NCI-H146 (cell line): ENCODE measurements at places on chromosomes 6 and 20.

DNA sequence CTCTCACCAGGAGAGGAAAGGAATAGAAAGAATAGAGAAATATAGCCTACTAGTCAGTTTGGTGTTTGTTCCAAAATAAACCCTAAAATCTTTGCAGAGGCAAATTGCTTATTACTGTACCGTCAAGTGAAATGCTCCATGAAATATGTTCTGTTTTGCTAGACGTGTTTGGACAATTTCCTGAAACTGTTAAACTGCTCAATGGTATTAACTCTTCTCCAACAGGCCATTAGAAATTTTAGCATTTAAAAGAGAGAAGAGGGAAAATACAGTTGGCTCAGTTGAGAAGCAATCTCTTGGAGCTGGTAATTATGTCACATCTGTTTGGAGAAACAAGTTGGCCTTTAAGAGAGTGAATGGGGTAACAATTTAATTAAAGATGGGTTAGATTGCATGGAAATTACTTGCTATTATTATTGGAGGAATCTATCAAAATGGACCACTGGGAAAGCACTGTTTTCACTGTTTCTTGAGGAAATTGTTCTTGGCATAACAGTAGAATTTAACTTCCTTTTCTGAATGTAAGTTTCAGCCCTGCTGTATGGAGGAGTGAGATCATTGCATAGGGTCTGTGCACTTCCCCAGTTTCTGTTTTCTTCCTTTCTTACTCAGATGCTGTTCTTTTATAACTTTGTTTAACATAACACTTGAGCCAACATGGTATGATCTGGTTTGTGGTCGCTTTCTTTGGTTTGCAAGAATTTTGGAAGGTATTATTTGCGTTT lies 373.6 kb downstream of the PLCB1 start:
- DNase-seq = no peak

DNA sequence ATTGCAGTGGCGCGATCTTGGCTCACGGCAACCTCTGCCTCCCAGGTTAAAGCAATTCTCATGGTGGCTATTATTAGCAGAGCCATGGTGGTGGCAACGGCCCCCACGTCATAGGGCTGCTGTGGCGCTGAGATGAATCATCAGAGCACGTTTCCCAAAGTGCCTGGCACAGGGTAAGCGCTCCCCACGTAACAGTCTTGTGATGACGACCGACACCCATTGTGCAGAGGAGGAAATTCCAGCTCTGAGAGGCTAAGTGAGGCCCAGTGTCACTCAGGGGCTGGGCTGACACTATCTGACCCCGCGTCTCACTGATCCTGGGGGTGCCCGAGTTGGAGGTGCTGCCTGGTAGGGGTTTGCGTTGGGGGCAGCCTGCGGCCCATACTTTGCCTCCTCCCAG lies 16.2 kb downstream of the SUN5 start:
- no peak for DNase-seq

DNA sequence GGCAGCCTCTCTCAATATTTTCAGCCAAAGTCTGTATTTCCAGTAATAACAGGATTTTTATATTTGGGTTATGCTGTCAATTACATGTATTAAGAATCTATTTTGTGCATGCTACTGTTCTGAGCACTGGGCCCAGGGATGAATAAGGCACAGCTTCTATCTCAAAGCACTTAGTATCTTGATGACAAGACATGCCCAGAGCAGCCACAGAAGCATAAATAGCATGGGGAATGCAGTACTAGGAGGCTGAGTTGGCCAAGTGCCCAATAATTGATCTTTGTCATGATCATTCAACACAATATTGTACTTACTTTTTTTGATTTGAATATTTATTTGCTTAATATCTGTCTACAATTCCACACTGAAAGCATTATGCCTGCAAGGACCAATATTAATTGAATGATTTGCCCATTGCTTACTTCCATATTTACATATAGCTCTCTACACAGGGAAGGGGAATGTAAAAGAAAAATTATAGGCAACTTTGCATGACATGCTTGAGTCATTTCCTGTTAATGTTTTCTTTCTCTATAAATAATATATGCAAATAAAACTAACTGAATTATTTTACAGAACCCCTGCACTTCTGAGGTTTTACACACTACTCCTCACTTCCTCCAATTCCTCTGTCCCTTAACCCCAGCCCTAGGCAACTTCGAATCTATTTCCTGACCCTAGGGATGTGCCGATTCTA lies 298.9 kb upstream of the BMP2 start:
- no peak for DNase-seq

DNA sequence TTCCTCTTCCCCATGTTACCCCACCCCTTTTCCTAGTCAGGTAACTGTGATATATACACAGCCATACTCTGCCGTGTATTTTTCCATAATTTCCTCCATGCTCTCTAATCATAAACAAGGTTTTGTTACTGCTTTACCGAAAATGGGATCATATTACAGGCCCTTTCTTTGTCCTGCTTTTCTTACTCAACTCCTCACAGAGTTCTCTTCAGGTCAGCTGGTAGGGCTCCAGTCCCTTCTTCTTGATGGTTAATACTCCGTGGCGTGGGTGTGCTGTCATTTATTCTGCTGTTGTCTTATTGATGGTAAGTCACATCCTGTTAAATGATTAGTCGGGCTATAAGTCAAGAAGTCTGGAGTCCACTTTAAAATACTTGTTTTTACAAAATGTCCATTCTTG lies 24.9 kb upstream of the PI16 start:
- DNase-seq = no peak

DNA sequence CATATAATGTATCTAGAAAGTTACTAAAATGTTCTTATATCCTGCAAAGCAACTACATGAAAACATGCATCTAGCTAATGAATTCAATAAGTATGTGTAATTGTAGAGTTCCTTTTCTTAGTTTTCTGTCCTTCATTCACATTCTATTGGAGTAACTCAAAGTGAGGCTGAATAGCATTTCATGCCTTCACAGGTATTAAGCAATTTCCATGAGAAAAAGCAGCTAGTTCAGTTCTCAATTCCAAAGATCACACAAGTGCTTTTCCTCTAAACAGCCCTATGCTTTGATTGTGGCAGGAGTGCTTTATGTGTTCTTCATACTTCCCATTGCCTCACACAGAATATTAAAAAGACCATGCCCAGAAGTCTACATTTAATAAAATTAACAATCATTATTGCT lies 274.9 kb downstream of the RFPL4B start:
- DNase-seq = no peak

GRCh38 chr6:153856929-153857376 lies 182.1 kb upstream of the OPRM1 start:
- no peak for DNase-seq

DNA sequence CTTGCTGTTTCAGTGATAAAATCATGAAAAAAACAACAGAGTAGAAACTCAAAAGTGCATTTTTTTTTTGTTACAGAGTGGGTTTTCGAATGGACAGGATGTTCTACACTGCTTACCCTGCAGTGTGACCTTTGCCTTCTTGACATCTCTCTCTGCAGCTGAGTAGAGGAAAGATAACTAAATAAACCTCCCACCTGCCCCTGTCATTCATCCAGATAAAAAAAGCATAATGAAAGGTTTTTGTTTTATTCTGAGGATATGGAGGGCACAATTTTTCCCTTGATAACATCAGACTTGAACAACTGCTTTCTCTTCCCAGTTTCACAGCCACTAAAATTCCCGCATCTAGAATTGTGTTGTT lies 193.6 kb upstream of the FOXQ1 start:
- no peak for DNase-seq

DNA sequence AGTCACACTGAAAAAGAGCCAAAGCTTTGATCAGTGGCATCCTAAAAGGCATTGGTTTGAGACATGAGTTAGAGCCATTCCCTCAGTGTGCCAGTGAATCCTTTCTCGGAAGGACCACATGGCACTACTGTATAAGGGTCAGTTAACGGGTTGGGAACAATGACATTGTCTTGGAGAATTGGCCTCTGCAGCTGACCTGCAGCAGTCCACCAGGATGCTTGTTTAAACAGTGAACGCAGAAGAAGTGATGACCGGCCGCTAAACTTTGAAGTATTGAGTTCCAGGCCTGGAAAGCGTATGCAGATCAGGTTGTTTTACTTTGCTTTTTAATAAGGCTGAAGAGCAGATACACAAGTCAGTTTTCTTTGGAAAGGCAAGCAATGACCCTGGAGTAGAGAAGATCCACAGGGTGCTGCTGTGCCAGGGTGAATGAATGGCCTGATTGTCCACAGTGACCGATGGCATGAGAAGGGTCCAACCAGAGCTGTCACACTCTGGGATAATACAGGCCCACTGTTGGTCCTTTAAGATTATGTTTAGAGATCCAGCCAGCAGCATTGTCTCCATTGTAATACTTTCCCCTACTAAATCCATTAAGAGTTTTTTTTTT lies 57.8 kb downstream of the GMPR start:
- no peak for DNase-seq

DNA sequence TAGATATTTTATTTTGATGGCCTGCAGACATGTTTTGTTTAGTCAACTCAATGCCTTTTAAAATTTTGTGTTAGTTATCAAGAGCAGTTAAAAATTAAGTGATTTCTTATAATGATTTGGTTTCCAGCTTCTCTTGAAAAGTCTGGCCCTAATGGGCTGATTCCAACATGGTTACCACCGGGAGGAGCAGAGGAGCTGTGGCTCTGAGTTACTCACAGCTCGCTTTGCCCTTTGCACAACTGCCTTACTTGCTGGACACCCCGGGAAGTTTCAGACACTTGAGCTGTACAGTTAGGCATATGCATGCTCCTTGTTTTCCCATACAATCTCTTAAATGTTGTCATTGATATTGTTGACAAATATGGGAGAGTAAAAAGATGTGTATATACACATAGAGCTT lies 173.1 kb upstream of the MMS22L start:
- no peak for DNase-seq

DNA sequence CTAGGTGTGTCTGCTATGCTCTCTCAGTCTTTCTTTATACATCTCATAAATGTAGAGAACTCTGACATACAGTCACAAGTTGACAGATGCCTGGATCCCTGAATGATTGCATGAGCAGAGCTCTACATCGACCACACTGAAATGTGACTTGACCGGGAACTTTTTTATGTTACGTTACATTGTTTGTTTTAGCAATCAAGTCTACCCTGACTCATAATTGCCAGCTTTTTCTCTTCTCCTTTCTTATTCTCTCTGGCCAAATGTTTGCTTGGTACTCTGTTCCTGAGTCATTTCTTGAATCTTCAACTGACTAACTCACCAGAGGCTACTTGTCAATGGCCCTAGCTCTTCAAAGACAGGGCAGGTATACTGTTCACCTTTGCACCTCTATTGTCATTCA lies 213.6 kb upstream of the DTNBP1 start:
- DNase-seq = no peak

DNA sequence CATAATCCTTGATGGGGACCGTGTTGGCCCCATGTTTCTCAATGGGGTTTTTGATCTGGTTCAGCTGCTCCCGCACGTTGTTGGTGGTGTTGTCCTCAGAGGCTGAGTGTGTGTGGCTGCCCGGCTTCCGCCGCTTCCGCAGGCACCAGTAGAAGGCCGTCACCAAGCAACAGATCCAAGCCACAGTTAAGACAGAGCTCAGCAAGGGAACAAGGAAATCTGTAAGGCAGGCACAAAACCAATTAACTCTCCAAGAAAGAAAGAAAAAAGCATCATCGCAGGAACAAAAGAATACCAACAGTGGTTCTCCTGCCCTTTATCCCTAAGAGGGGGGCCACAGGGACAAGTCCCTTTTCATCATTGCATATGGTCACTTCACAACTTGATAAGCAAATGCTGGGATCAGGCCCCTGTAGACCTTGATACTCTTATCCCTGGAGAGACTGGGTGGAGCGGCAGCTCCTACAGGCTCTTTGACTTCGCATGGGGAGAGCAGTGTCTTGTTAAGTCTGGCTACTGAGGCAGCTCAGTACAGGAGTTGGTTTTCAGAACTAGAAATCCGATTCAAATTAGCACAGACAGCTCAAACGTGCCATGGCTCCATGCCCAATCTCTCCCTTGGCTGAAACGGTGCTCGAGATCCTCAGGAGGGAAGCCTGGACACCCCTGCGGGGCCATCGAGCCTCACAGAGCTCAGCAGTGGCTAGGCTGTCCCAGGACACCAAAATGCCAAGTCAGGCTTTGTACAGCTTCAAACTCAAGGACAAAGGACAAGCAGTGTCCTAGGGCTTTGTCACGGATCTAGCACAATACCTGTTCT lies 33.9 kb downstream of the JAG1 start:
- DNase-seq = no peak

GRCh38 chr20:51463560-51463959 lies 79.0 kb downstream of the NFATC2 start:
- no peak for DNase-seq

DNA sequence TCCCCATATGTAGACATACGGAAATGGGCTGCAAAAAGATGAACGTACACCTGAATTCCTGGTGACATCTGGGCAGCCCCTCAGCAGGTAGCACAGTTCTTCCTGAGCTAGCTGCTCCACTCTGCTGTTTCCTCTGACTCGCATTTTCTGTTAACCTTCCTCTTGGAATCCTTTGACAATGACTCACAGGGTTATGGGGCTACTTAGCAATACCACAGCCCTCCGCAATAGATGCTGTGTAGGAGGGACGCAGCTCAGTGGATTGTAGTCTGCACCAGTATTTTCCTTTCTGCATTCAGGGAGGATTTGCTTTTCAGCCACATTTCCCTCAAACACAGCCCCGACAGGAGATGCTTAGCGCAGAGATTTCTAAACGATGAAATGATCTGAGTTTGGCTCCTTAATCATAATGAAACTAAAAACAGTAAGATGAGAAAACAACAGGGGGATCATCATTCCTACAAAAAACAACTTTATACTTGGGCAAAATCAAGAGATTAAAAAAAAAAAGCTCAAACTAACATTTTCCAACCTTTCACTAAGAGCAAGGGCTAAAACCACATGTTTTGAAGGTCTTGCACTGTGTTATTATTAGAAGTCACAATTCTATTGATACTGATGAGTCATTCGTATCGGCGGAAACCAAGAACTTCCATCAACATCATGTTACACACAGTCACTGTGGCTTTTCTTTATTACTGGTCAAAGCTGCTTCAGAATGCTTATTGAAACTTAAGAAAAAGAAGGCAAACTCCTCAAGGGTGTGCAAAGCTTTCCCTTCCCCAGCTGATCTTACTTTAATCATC lies 12.2 kb downstream of the BACH2 start:
- DNase-seq = no peak

DNA sequence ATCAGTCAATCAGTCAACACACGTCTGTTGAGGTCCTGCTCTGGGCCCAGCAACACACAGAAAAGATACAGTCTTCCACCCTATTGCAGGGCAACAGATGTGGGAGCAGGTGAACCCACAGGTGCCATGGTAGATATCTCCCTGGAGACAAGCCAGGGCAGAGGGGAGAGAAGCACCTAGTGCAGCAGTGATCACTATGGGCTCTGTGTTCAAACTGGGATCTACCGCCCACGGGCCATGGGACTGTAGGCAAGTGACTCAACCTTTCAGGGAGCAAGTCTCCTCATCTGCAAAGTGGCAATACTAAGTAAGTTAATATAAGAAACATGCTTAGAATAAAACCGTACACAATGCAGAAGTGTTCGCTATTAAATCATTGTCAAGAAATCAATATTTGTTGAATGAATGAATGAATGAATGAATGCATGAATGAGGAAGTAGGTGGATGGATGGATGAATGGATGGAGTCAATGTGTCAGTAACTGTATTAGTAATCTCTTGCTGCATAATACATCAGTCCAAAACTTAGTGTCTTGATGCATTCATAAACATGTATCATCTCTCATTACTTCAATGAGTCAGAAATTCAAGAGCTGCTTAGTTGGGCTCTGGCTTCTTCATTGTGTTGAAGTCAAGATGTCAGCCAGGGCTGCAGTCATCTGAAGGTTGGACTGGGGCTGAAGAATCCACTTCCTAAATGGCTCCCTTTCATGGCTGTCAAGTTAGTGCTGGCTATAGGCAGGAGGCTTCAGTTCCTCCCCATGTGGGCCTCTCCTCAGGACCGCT lies 31.9 kb upstream of the NFATC2 start:
- DNase-seq = no peak
